ENCODE measurements at places on chromosomes 16 and 17.

- no peak overlapping the region for H3K4me3 ChIP-seq
- peaks cover 44% of the 10 kb centered on the region for H3K4me1 ChIP-seq
- peaks cover 7% of the 10 kb centered on the region for H3K36me3 ChIP-seq
- no peak for DNase-seq
- H3K27ac ChIP-seq, result peak overlapping the region; percentile 60
- peaks cover 78% of the 10 kb centered on the region for H3K27me3 ChIP-seq
These were observed 42.8 kb downstream of the METRNL start for GRCh38 chr17:83121921-83122820.

GRCh38 chr16:15958703-15959348 is 9.4 kb downstream of the ABCC1 start:
- peaks cover 18% of the 10 kb centered on the region for H3K36me3 ChIP-seq
- H3K27me3 ChIP-seq, result no peaks in the 10 kb centered on the region
- peaks cover 64% of the 10 kb centered on the region for H3K4me1 ChIP-seq
- H3K4me3 ChIP-seq, result no peak overlapping the region
- peak overlapping the region; percentile 98 for H3K27ac ChIP-seq

DNA sequence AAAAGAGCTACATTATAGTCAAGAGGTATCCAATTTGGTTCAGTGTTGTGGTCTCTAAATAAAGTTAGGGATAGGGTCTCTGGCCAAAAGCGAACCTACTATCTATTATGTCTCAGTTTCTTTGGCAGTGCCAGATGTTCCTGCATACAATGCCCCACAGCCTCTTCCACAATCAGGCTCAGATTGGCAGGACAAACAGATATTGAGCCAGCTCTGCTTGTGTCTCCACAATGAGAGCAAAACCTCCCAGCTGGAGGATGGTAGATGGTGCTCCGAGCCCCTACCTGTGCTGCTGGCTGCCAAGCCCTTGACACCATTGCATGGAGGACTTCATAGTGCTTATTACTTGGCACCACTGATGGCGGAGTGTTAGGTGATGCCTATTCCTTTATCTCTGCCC is 19.7 kb downstream of the PHAF1 start:
- no peak overlapping the region for H3K4me3 ChIP-seq
- H3K27me3 ChIP-seq, result no peaks in the 10 kb centered on the region
- DNase-seq, result no peak
- H3K36me3 ChIP-seq, result peaks cover 30% of the 10 kb centered on the region
- H3K27ac ChIP-seq, result no peak overlapping the region

GRCh38 chr17:39979016-39979670 is 1.5 kb upstream of the PSMD3 start:
- no peak overlapping the region for H3K4me3 ChIP-seq
- H3K27ac ChIP-seq, result no peak overlapping the region
- H3K27me3 ChIP-seq, result peaks cover 4% of the 10 kb centered on the region
- H3K4me1 ChIP-seq, result peaks cover 26% of the 10 kb centered on the region

- no peak for DNase-seq
- H3K27ac ChIP-seq, result no peak overlapping the region
- H3K27me3 ChIP-seq, result no peaks in the 10 kb centered on the region
- H3K36me3 ChIP-seq, result peaks cover 12% of the 10 kb centered on the region
- peaks cover 26% of the 10 kb centered on the region for H3K4me1 ChIP-seq
These were observed 3.5 kb upstream of the CDC27 start for GRCh38 chr17:47192554-47192953.

DNA sequence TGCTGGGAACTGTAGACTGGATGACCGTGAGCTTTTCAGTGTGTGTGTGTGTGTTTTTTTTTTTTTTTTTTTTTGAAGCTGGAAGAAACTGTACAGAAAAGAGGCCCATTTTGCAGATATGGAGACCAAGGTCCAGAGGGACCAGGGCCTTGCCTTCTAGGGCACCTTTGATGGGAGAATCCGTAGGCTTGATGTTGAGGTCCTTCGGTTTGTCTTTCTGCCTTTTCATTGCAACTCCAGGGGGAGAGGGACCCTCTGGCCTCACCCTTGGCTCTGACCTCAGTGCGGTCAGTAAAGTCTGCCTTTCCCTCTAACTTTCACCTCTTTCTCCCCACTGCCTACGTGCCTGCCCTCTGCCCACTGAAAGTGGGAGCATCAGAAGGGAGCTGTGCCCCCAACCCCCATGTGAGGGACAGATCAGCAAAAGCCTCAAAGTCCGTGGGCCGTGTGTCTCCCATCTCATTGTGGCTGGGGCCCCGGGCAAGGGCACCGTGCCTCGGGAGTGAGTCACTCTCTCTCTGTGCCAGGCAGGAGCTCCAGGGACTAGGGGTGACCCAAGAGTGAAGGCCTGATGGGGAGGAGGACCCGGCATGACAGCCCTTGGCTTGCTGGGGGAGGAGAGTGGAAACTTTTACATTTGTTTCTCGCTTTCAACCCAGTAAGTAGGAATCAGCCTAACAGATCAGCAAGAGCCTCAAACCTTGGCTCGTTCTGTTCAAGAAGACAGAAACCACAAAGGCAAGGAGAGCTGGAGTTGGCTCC is 123.6 kb downstream of the CMIP start:
- no peaks in the 10 kb centered on the region for H3K27me3 ChIP-seq
- peaks cover 56% of the 10 kb centered on the region for H3K4me1 ChIP-seq
- DNase-seq, result no peak
- peaks cover 14% of the 10 kb centered on the region for H3K36me3 ChIP-seq

GRCh38 chr17:50151937-50152547 is 1.6 kb upstream of the PPP1R9B start:
- DNase-seq, result no peak
- peaks cover 21% of the 10 kb centered on the region for H3K4me1 ChIP-seq
- no peaks in the 10 kb centered on the region for H3K27me3 ChIP-seq
- H3K4me3 ChIP-seq, result peak overlapping the region; percentile 89

GRCh38 chr17:65561452-65562205 is at the start of gene AXIN2:
Gene AXIN2, minus strand, starts transcription at chr17:65561648. Its CDS starts 3,028 bp downstream, at chr17:65558620.
- peak within 1 kb of the TSS; percentile 25 for H3K27ac ChIP-seq
- peaks cover 17% of the 10 kb centered on the region for H3K4me1 ChIP-seq
- peak; percentile 67 for DNase-seq

- H3K27me3 ChIP-seq, result no peaks in the 10 kb centered on the region
- no peaks in the 10 kb centered on the region for H3K36me3 ChIP-seq
- no peak overlapping the region for H3K27ac ChIP-seq
- H3K4me3 ChIP-seq, result no peak overlapping the region
These were observed 42.9 kb upstream of the NFAT5 start for GRCh38 chr16:69522732-69523404.

GRCh38 chr16:9429646-9430330 is 338.3 kb downstream of the HAPSTR1 start:
- H3K4me1 ChIP-seq, result no peaks in the 10 kb centered on the region
- no peak for DNase-seq
- no peak overlapping the region for H3K27ac ChIP-seq
- H3K36me3 ChIP-seq, result no peaks in the 10 kb centered on the region

DNA sequence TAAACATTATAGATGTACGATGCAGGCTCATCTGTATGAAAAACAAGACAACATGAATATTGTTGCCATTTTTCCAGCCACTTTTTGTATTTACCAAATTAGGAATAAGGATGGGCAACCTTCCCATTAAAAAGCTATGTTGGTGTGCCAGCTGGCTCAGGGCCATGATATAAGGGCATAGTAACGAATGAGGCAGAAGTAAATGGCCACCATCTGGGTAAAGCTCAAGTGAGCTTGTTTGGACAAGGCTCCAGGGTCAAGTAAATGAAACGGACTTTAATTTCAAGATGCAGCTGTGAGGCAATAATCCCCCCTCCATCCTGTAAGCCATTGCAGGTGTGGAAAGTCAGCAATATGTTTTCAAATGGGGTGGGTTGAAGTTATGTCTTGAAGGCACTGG is 930.9 kb upstream of the CDH8 start:
- no peaks in the 10 kb centered on the region for H3K27me3 ChIP-seq
- H3K36me3 ChIP-seq, result peaks cover 2% of the 10 kb centered on the region
- no peak for DNase-seq
- no peak overlapping the region for H3K4me3 ChIP-seq
- H3K27ac ChIP-seq, result no peak overlapping the region
- H3K4me1 ChIP-seq, result no peaks in the 10 kb centered on the region

- H3K4me1 ChIP-seq, result peaks cover 8% of the 10 kb centered on the region
- H3K36me3 ChIP-seq, result peaks cover 5% of the 10 kb centered on the region
- H3K4me3 ChIP-seq, result peak within 1 kb of the TSS; percentile 83
- H3K27me3 ChIP-seq, result no peaks in the 10 kb centered on the region
- DNase-seq, result no peak
These were observed at the start of gene SCARF1 for GRCh38 chr17:1645207-1646171. Gene SCARF1, minus strand, starts transcription at chr17:1645732. Its CDS starts 35 bp downstream, at chr17:1645697.

Data from central memory CD8-positive, alpha-beta T cell (primary cell).